GM06990 (cell line): ENCODE measurements at places on chromosomes 5 and 9.

DNA sequence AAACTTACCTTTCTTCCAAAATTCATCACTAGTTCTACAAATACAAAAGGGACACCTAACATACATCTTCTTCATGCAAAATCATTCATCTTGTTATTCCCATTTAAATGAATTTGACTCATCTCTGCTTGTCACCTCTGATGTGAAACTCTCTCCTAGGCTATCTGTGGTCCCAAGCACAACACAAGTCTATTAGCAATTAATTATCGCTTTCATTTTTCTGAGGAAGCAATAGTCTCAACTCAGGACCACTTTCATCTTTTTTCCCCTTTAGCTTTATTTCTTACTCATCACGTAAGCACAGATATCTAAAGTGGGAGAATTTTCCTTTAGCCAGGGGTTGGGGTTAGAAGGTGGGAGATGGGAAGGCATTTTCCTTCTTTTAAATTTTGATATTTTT, 131.9 kb downstream of the ST8SIA4 start:
- DNase-seq, result no peak

GRCh38 chr5:34708777-34709176, 52.6 kb downstream of the RAI14 start:
- DNase-seq, result no peak

- DNase-seq, result no peak
Observed at GRCh38 chr9:98567540-98568233, 141.0 kb downstream of the GABBR2 start.

DNA sequence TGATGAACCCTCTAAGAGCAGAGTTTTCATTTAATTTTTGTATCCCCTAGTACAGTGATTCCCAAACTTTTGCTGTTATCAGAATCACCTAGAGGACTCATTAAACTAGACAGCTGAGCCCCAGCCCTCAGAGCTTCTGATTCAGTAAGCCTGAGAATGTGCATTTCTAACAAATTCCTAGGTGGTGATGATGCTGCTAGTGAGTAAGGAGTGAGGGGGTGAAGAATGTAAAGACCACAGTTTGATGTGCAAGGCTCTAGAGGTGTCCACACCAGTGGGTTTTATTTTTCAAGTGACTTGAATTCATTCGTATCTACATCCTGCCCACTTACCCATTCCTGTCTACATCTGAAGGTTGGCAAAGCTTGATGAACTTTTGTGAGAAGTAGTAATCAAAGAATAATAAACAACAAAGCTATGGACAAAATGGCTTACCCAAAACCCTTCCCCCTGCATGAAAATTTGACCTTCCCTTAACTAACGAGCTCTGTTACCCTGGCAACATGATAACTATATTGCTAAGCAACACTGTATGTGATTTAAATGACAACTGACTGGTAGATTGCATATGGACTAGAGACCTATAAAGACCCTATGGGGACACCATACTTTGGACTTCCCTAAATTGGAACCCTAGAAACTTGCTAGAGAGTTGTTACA, 35.2 kb downstream of the DTWD2 start:
- DNase-seq, result no peak

- no peak for DNase-seq
Observed at GRCh38 chr5:53555160-53555559, 5.3 kb upstream of the NDUFS4 start.

- DNase-seq, result peak; percentile 9
Observed at GRCh38 chr5:103120607-103121200, 603 bp downstream of the PPIP5K2 start.

- no peak for DNase-seq
Observed at GRCh38 chr5:124161266-124161665, 585.2 kb downstream of the ZNF608 start.

DNA sequence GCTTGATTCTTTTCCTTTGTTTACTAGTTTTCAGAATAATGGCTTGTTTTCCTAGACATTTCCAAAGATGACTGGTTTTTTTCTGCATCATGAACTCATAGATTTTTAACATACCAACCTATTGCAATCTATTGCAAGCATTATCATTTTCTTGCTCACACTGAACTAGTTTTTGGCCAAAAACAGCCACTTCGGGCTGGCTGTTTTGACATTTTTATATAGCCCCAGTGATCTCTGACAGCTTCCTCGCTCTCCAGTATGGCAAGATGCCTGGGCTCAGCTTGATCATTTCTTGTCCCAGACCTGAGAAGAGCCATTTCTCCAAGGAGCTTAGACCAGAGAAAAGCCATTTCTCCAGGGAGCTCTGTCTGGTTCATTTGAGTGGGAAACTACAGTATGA, 94.3 kb upstream of the MAMDC2 start:
- no peak for DNase-seq

DNA sequence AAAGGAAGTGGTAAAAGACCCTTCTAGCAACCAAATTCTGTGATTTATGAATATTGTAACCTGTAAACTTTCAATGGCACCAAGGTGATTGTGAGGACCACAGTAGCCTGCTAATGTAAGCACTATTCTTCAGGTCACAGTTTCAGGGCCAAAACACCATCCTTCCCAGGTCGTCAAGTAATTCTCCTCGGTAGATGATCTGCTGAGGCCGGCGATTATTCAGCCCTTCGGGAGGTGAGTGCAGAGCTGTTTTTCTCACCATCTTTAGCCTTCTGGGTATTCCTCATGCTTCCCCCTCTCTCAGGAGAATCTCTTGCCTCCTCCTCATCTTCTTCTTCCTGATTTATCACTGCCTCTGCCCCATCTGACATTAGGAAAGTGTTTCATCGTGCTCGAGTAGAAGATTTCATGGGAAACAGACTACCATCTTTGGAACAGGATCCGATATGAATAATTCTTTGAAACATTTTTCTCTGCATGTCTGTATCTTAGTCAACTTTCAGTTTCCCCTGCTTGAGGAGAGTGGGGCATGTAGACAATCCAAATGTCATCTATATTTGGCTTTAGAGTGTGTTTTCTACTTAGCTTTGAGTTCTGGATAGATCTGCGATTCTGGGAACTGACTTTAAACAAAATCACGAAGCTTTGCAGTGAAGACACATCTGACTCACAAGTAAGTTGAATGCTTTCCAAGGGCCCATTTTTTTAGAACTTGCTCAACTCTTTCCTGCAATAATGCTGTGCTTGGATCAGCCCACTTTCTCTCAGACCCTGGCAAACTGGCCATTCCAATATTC, 173.9 kb downstream of the AOPEP start:
- DNase-seq, result no peak

- DNase-seq, result no peak
Observed at GRCh38 chr5:89374818-89375521, 492.0 kb upstream of the MEF2C start.

DNA sequence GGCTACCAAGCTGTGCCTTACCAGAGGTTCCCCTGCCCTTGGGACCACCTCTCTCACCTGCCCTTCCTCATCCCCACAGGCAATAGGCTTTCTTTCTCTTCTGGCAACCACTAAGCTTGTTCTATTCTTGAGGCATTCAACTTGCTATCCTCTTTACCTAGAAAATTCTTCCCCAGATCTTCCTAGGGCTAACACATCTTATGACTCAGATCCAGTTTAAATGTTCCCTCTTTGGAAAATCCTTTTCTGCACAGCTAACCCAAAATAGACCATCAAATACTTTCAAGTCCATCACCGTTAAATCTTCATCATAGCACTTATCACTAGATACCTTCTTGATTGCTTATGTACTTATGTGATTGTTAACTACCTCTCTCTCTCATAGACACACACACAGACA, 93.7 kb downstream of the ENC1 start:
- no peak for DNase-seq

- peak; percentile 78 for DNase-seq
Observed at GRCh38 chr5:132674671-132675506, 1.1 kb downstream of the IL4 start.

- no peak for DNase-seq
Observed at GRCh38 chr9:99351647-99352046, 129.6 kb downstream of the SEC61B start.

DNA sequence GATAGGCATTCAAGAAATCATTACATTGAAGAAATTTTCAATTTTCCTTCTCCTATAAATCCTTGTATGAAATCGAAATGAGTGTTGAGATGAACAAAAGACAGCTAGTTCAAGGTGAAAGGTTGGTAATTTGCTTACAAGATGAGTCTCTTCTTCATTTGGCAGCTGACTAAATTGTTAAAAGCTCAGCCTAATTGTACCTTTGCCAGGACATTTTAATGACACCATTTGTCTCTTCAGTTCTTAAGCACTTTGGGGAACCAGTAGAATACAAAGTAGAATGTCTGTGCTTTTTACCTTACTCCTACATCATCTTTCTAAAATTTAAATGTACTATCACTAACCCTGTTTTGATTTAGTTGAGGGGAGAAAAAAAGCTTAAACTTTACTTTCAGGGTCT, 59.4 kb downstream of the GRAMD2B start:
- DNase-seq, result no peak
